ENCODE measurements at places on chromosomes 7 and 10.

GRCh38 chr7:104795086-104795485 lies 218.9 kb upstream of the KMT2E start:
- no peak for DNase-seq

- DNase-seq, result no peak
Observed at GRCh38 chr7:29007127-29007526, 49.0 kb upstream of the TRIL start.

GRCh38 chr10:30103595-30104320 lies 44.4 kb upstream of the JCAD start:
- no peak for DNase-seq

DNA sequence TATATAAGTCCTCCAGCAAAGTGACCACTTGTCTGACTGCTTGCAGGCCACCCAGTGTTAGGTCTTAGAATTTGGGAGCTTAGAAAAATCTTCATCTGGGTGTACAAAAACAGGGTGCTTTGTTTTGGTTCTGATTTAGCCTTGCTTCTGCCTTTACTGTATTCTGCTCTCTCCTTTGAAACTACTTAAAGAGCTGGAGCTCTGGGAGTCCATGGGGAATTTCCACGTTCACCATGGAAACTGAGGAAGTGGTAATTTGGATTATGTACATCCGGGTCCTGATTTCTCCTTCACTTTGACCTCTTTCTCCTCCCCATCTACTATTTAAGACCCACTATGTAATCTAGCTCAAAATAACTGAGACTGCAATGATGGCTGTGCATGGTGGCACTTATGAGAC lies 103.0 kb downstream of the JAZF1 start:
- no peak for DNase-seq

GRCh38 chr10:112958275-112958995 lies 8.4 kb downstream of the TCF7L2 start:
- DNase-seq, result no peak

- no peak for DNase-seq
Observed at GRCh38 chr10:624605-625332, 64.7 kb downstream of the DIP2C start.

DNA sequence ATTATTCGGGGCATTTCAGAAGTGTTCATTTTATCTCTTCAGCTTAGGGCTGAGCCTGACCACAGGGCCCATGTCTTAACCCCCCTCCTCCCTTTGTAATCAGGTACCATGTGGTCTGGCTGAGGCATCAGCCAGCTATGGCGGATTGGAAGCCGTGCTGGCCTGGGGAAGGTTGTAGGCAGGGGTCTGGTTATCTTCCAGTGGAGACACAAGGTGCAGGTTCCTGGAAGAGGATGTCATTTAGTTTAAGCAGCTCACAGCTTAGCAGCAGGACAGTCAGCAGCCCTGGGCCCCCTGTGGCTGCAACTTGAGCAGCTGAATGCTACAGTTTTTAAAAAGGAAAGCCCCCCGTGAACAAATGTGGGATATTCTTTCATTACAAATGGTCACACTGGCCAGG lies 22.1 kb downstream of the BAG3 start:
- no peak for DNase-seq

DNA sequence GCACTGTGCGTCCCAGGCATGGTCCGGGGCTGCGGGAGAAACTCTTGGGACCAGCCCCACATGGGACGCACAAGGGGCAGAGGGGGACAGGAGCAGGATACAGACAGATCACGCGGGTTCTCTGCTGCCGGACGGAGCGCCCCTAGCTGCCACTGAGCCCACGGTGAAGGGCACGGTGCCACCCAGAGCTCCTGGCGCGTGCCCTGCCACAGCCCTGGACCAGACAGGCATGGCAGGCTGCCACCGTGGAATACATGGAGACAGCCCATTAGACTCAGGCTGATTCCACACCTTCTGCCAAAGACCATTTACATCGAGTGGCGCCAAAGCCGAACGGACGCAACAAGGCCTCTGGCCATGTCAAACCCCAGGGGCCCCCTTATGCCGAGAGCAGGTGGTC lies 90.4 kb downstream of the MAD1L1 start:
- no peak for DNase-seq

GRCh38 chr7:40439686-40440085 lies 304.9 kb downstream of the SUGCT start:
- DNase-seq, result no peak

GRCh38 chr7:58086461-58086860 lies 636.5 kb downstream of the ZNF716 start:
- DNase-seq, result no peak

DNA sequence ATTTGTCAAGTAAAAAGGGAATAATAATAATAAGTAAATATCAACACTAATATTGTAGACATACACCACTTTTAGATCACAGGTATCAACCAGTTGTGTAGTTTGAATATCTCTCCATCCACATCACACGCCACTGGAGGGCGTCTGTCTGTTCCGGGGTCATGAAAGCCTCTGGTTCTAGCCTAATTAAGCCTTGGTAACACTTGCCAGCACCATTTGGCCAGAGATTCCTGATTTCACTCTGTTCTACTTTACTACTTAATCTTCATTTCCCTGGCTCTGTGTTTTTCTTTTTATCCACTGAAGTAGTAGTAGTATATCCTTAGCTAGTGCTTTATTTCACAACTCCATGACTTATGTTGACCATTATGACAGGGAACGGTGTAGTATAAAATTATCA lies 285.6 kb upstream of the POM121L12 start:
- no peak for DNase-seq

DNA sequence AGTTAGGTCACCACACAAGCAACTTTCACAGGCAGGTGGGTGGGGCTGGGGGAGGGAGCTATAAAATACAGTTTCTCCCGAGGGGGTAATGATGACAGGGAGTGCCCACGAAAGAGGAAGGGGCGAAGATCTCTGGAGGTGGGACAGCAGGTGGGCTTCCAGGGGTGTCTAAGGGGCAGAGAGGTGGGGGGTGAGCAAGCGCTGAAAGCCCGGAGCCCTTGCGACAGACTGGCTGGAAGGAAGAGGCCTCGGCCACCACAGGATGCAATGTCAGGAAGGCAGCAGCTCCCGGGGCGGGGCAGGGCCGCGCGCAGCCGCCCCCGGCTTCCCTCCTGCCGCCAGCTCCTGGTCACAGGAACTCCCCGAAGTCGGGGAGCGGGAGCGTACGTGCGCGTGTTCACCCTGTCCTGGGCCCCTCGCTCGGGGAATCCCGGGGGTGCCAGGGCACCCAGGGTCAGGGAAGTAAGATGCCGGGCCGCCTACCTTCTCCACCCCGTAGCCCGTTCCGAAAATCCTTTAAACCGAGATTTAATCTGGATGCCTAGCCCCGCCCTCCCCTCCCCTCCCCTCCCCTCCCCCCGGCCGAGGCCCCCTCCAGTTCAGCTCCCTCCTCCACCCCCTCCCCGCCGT lies 105.2 kb upstream of the PPIF start:
- peak; percentile 66 for DNase-seq

DNA sequence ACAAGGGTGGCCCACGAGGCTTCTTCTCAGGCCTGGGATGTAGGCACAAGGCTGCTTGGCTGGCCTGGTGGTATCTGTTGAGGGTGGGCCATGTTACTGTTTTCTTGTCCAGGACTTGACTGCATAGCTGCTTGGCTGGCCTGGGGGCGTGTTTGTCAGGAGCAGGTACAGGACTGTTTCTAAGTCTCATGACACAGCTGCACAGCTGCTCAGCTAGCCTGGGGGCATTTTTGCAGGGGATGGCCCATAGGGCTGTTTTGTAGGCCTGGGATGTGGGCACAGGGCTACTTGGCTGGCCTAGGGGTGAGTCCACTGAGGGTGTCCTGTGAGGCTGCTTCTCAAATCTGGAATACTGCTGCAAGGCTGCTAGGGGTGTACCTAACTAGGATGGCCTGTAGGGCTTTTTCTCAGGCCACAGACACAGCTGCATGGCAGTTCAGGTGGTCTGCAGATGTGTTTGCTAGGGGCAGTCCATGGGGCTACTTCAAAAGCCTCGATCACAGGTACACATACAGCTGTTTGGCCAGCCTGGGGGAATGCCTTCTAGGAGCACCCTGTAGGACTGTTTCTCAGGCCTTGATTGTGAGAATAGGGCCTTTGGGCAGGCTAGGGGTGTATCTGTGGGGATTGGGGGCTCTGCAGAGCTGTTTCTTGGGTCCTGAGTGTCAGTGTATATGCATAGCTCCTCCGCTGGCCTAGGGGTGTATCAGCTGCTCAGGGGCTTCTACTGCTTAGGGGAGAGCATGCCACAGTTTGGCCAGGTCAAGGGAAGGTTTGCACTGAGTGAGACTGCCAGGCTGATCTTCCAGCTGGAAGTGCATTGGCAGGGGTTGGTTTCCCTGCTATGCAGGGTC lies 26.6 kb upstream of the PLA2G12B start:
- DNase-seq, result no peak

Data from GM12891 (cell line).